ENCODE measurements at places on chromosomes 2 and 18. TPM values are rescaled to one million over a fixed set of nuclear protein-coding genes. Genes with fewer than 3 reads are reported as not detected.
A peak's percentile ranks its signal among the peaks of the same experiment; 100 is the strongest.

The GAL3ST2 gene
- 0.51 TPM for total RNA-seq

The ANAPC1 gene
- total RNA-seq = 61.5 TPM

DNA sequence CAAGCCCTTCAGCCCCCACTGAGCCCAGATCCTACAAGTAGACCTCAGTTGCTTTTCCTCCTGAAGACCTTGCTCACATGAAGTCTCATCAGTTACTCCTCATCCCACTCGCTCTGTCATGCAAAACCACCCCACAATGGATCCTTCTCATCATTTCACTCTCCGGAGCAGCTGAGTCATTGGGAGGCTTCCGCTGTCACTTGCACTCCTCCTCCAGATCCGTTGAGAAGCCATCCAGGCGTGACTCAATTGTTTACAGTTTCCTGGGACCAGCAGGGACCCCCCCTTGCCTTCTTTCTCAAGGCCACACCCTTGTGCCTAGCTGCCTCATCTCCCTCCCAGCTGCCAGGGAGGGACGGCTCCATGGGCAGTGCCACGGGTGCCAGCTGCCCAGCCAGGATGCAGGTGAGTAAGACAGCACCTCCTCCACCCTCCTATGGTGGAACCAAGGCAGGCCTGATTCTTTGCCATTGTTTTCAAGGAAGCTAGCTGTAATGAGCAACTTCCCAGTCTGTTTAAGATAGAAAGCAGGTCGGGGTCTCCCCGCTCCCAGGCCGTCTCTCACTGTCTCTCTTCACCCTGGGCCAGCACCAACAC, 16.3 kb downstream of the GPR55 start:
- DNase-seq = no peak

The FBXO48 gene
- total RNA-seq = 1.2 TPM

DNA sequence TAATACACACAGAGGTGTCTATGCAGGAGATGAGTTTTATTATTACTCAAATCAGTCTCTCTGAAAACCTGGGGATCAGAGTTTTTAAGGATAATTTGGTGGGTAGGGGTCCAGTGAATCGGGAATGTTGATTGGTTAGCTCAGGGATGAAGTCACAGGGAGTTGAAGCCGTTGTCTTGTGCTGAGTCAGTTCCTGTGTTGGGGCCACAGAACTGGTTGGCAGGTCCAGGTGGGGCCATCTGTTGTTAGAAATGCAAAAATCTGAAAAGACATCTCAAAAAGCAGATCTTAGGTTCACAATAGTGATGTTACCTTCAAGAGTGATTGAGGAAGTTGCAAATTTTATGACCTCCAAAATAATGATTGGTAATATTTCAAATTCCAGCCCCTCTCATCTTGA, 86.9 kb downstream of the VSNL1 start:
- no peak for DNase-seq

- no peak for DNase-seq
These were observed 1539.2 kb upstream of the PIK3C3 start for GRCh38 chr18:40415821-40416220.

The FAM237A gene
- not detected for total RNA-seq

GRCh38 chr2:58135861-58136260, 89.3 kb downstream of the VRK2 start:
- DNase-seq = no peak

DNA sequence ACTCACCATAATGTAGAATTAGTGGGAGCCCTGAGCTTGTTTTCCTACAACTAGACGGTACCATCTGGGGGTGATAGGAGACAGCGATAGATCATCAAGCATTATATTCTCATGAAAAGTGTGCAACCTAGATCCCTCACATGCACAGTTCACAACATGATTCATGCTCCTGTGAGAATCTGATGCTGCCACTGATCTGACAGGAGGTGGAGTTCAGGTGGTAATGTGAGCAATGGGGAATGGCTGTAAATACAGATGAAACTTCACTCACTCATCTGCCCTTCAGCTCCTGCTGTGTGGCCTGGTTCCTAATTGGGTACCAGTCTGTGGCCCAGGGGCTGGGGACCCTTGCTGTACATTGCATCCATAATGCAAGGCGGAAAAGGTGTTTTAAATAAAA, 60.7 kb downstream of the USP34 start:
- DNase-seq = no peak

DNA sequence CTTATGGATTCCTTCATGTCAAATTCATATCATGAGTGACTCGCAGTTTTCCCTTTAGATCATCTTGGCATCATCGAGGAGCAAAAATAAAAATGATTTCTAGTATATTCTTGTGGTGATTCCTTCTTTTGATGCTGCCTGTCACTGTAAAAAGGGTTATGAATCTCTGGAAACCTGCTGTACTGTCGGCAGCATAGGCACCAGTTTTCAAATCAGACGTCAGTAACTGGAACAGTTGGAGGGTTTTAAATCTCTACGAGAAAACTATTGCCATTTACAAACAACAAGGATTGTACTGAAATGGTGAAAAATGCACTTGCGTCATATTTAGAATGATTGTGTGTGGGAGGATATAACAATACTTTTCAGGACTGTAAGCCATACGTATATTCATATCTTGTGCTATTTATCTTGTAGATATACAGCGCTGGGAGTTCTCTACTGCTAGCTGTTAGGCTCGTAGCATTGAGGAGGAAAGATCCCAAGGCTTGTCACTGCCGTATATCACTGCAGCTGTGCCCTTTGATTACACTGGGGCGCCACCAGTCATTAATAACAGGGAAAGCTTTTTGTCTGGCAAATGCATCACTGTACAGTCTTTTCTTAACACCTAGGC, 320.7 kb downstream of the MTX2 start:
- no peak for DNase-seq

The SLC4A3 gene
- 19.7 TPM for total RNA-seq

DNA sequence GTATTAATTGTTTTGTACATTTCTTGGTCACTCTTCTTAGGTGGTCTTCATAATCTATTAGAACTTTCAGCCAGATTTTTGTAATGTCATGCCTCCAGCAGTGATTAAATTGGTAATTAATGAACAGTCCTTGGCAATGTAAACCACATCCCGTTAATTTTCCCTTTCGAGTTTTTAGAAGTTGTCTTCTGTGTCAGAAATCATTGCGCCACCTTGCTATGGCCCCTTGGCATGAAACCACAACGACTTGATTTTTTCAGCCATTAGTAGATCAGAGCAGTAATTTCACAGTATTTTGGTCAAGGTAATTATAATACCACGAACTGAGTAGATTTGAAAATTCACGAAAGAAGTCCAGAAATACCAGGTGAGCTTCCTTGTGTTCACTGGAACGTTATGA, 86.0 kb upstream of the OTX1 start:
- no peak for DNase-seq

The HOXD9 gene
- not detected for total RNA-seq

DNA sequence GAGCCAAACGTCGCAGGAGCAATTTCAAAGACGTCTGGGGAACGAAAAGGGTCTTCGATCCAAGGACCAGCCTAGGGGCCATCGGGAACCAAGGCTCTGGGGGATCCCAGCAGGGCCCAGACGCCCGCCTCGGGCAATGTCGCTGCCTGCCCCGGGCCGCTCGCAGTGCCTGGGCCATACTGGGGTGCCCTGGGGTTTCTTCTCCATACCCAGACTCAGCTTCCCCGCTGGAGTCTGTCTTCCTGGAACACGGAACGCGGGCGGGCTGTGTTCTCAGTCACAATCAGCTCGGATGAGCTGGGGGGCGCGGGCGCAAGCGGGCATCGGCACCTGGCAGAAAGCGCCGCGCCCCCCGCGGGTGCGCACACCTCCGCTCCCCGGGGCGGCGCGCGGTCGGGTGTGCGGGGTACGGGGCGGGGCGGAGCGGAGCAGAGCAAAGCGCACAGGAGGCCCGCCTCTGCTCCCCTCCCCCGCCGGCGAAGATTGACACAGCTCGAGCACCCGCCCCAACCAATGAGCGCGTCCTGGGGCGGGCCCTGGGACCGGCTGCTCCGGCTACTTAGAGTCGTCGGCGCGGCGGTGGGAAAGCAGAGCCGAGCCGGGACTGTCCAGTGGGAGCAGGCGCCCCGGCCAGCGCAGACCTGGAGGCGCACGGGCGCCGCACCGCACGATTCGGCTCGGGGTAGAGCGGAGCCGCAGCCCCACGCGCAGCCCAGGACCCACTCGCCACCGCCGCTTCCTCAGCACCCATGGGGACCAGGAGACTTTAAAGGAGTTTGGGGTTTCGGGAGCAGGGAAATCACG, at the start of gene LRATD1:
Gene LRATD1, plus strand, starts transcription at position 585 of the 804 bp plus-strand sequence. CDS start 1,263 bp downstream, outside the sequence.
- DNase-seq = peak; percentile 93

DNA sequence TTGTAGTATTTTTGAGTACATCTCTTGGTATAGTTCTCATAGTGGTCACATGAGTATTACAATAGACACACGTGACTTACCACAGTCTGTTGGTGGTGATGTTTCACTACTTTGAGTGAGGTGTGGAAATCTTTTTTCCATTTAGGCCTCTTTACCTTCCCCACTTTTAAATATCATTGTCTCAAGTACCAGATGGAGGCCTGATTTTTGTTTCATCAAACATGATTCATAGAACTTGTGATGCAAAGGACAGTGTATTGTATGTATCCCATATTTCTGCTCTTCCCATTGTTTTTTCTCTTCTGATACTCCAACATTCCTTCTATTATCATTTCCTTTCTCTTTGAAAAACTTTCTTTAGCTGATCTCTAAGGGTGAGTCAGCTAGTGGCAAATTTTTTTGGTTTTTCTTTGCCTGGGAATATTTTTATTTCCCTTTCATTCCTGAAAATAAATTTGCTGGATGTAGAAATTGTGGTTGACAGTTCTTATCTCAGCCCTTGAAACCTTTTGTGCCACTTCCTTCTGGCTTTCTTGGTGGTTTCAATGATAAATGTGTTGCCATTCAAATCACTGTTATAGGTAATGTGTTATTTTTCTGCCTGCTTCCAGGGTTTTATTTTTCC, 32.8 kb downstream of the RFX8 start:
- no peak for DNase-seq

The TUBA3E gene
- not detected for total RNA-seq

The DCDC2C gene
- not detected for total RNA-seq

DNA sequence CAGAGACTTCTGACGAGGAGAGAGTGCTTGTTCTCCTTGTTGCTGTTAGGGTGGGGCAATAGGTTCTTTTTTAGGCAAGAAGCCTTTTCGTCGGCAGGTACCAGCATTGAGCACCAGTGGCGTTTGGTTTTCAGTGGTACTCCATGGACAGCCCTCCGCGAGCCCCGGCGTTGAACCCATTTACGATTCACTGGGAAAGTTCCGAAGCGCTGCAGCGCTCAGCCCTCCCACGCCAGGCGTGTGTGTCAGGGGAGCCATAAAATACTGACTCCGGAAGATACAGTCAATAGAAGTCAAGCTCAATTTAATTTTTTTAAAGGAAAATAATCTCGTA, 494 bp upstream of the ROCK1 start:
- DNase-seq = no peak

The SERPINB11 gene
- total RNA-seq = not detected

GRCh38 chr2:144366825-144367429, 153.0 kb downstream of the ZEB2 start:
- DNase-seq = no peak

DNA sequence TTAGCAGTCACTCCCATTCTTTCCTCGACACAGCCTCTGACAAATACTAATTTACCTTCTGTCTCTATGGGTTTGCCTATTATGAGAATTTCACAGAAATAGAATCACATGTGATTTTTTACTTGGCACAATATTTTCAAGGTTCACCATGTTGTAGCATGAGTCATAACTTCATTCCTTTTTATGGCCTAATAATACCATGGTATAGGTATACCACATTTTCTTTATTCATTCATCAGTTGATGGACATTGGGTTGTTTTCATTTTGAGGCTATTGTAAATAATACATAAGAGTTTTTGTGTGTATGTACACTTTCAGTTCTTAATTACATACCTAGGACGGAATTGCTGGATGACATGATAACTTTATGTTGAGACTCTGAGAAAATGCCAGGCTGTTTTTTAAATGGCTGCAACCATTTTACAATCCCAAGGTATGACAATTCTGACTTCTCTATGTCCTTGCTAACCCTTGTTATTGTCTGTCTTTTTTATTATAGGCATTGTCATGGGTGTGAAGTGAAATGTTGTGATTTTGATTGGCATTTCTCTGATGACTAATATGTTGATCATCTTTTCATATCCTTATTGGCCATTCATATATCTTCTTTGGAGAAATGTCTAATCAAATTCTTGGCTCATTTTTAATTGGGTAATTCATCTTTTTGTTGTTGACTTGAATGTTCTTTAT, 87.9 kb downstream of the IRS1 start:
- DNase-seq = no peak

The CNDP2 gene
- total RNA-seq = 182 TPM

The AFF3 gene
- total RNA-seq = 7.3 TPM

DNA sequence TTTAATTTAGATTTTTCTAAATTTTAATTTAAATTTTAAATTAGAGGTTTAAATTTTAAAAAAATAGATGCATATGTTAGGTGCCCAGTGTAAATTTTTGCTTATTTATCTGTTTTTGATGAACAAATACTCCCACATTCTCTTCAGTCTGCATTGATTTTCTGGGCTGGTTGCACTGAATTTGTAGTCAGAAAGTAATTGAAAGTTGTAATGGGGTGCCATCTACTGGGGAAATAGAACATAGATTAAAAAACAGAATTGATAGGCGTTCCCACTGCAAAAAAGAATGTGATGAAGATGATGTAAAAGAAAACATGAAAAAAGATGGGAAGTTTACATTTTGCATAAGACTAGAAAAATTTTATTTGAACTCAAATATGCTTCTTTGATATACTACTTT, 51.7 kb upstream of the CCDC85A start:
- no peak for DNase-seq

DNA sequence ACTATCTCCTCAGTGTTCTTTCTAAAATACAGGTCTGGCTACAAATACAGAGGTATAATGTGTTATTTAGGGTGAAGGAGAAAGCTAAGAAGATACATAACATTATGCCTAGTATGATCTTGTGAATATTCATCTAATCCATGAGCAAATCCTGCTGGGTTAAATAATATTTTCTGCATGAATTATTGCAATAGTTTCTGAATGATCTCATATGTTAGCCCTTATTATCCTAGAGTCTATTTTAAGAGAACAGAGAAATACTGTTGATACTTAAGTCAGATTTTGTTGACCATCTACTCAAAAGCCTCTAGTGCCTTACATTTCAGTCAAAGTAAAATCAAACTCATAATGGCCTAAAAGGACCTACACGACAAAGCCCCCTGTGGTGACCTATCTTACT, 382.3 kb downstream of the FIGN start:
- no peak for DNase-seq

DNA sequence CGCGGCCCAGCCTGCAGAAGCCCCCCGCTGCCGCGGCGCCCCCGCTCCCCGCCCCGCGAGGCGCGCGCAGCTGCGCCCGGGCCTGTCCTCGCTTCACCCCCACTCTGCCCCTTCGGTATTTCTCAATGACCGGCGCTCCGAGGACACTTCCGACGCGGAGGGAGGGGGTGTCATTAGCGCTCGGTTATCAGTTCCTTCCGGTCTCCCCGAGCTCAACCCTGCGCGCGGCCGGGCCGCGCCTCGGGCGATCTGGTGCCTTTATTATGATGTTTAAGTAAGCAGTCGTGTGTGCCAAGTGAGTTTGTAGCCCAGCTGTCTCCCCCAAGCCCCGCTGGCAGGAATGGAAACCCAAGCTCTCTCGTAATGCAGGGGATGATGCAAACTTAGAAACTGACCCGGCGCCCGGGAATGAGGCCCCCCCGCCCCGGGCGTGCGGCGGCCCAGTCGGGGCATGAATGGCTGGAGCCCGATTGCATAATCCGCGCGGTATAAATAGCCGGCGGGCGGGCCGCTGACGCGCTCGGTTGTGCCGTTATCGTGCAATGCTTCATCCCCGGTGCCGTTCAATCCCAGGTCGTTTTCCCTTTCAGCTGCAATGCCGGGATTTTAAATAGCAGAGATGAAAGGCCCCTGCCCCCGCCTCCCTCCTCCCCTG, 3.9 kb upstream of the SPRED2 start:
- peak; percentile 59 for DNase-seq

All from progenitor cell of endocrine pancreas (in vitro differentiated cells).